Bronchial epithelial cell (primary cell): ENCODE measurements at places on chromosomes 5 and 9.

DNA sequence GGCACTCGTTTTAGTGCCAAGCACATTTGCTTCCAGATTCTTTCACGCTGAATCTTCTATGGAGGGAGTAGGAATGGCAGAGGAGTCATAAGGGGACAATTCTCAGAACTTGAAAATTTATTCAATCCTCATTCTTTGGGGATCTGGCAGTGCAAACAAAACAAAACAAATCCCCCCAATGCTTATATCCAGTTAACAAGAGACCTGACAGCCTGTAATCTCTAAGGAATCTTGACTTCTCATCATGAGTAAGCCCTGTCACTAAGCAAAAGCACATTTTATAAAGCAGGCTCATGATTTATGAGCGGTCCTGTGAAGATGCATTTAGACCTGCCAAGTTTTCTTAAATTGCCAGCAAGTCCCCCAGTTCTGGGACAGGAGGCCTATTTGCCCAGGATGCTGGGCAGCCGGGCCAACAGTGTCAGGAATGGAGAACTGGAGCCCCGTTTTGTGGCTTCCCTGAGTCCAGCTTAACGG lies 513.9 kb downstream of the CTNND2 start:
- DNase-seq, result peak; percentile 2

DNA sequence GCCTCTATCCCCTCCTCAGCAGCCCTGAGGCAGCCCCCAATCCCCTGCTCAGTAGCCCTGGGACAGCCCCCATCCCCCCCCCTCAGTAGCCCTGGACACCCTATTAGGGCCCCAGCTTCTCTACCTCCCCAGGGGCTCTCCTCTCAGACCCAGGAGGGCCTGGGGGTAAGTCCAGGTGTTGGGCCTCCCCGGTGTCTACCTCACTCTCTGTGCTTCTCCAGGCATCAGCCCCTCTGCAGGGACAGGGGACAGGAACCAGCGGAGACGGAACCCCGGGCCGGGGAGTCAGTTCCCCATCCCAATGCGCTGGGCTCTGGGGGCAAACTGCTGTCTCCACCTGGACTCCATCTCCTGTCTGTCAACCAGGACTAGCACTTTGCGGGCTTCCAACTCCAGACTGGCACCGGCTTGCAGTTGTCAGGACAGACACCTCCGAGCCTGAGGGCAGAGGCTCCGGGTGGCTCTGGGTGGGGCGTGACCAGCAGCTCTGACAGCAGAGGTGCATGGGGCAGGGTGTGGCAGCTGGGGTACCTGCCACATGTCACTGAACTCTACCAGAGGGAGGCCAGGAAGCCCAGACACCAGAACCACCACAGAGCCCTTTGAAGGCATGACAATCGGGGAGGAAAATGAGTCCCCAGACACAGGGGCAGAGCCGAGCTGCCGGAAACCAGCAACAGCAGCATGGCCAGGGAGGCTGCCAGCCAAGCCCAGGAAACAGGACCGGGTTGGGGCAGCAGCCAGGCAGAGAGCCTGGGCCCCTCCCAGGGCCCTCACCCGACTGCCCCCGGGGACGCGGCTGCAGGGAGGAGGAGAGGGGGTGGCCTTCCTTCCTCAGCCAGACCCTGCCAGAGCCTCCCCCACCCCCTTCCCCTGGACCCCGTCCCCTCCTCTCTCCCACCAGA lies 17.7 kb upstream of the UBAC1 start:
- DNase-seq, result no peak

DNA sequence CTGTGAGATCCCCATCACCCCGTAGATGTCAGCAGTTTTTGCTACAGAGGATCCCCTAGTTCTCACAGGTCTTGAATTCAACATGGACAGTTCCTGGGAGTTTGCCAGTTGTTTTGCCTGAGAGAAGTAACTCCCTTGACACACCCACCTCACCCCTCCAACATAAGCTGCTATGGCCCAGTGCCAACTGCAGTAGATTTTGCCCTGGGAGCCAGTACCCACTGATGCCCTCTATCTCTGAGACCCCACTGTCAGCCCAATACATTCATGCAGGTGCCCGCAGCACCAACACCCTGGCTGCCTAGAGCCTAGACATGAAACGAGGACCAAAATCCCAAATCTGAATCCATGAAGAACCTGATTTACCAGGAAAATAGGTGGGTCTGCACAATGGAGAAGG lies 583.9 kb upstream of the CTNND2 start:
- no peak for DNase-seq

DNA sequence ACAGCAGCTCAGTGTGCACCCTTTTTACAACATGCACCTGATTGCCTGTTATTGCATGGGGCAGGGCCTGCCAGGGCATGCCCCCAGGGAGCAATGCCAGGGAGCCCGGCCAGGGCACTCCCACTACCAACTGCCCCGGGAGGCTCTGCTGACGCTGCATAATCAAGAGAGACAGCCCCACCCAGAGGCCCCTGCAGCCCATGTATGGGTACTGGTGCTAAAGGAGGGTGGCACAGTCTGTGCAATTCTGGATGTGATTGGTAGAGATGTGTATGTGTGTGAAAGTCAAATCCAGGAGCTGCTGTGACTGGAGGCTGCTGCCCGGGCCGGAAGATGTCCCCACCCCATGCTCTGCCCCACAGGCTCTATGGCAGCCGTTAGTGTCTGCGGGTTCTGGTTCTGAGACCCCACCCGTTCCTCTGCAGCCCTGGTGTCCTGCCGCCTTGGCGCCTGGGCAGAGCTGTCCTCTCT lies 3.9 kb upstream of the NEURL1B start:
- DNase-seq, result peak; percentile 81

- DNase-seq, result no peak
Measured at GRCh38 chr5:179169836-179170235, 109.7 kb downstream of the ZNF354C start.

DNA sequence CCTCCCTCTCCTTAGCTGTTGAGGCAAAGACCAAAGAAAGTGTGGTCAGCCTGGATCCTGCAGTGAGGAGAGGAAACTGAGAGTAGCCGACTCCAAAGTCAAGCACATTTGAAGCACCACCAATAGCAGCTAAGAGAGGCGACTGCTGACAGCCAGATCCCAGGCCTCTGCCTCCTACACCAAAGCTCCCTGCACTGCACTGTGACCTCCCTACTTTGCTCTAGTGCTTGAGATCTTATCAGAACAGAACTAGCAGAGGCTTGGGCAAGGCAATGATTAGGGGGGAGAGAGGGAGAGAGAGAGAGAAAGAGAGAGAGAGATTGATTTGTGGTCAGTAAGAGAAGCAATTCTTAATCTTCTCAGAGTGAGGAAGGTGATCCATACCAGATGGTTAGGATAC lies 216.3 kb downstream of the CDK5RAP2 start:
- no peak for DNase-seq

DNA sequence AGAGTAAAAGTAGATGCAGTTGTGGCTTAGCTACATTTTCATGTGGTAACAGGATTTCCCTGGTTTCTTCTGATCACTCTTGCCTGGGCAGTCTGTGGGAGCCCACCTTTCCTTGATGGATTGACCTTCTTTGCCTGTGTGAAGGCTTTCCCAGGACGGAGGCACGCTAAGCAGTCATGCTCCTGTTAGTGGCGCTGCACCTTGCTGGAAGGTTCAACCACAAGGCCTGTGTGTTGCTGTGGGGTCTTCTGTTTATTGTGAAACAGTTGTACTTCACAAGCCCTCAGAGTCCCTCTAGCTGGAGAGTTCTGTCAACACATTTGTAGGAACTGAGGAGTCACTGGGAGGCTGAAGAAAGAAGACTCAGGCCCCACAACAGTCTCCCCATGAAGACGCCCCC lies 402.0 kb downstream of the IRX1 start:
- DNase-seq, result no peak

DNA sequence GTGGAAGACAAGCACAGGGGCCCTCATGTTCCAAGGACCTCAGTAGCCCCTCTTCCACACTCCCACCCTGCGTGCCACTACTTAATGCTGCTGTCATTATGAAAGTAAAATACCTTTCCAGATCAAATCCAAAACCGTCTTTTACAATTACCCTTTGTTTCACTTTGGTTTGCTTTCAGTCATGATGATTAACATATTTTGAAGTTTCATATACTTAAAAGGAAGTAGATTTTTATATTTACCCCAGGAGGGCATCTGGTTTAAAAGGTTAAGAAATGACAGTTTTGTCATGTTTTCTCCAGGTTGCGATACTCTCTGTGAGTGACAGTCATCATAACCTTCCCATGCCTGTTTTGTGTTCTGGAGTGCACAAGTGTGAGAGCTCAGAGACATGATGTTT lies 13.5 kb upstream of the MAP1B start:
- no peak for DNase-seq

DNA sequence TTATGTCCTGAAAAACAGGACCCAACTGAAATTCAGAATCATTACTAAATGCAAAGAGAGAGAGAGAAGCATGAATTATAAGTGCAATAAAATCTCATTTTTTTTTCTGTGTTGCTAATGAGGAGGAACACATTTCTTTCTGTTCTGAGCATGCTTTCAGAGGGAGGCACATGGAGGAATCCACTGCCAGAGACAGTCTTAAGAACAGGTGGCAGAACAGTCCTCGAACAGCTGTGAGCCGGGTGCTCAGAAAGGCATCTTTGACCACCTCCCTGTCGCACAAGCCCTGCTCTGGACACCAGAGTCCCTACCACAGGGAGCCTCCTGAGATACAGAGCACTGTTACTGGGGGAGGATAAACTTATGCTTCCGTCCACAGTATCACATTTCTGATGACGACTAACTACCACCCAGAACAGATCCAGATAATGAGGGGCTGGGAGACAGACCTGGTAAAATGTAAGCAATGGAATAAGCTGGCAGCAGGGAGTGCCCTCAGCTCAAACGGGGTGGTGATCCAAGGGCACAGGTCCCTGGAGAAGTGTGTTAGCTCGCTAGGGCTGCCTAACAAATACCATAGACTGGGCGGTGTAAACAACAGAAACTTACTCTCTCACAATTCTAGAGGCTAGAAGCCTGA lies 134.0 kb downstream of the SLC1A3 start:
- DNase-seq, result peak; percentile 50

DNA sequence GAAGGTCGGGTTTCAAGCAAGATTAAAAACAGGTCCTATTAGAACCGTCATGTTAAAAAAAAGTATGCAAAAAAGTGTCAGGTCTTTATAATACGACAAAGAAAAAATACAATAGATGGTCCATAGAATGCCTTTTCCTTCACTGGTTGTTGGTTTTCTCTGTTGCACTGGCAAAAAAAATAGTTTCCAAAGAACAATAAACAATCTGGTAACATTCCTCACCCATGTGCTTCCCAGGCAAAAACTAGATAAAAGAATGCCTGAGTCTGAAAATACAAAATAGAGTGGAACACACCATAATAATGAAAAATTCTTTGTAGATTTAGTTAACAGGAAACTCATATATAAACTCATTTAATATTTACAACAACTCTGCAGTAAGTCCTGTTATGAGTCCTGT lies 590.0 kb upstream of the DMAC1 start:
- no peak for DNase-seq

DNA sequence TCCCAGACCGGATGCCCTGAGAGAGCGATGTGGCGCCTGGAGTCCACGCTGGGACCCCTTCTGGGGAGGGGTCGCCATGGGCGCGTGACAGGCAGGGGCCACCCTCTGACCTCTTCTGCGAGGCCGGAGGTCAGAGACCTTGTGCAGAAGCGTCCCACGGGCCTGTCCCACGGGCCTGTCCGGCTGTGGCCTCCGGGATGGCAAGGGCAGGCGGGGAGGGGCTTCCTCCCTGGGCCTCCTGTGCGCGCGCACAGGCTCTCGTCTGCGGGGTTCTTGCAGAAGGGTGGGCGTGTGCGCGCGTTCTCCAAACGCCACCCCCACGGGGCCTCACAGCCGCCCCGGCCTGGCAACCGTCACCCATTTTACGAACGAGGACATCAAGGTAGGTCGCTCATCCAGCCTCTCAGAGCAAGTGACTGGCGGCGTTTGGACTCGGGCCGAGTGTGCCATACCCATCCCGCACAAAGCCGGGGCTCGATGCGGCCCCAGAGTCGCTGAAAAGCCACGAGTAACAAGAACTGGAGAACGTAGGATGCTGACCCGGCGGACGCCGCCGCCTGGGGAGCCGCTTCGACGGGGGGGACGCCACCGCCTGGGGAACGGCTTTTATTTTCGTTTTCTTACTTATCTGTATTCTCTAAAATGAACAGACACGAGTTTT lies 897 bp downstream of the AHRR start:
- no peak for DNase-seq

DNA sequence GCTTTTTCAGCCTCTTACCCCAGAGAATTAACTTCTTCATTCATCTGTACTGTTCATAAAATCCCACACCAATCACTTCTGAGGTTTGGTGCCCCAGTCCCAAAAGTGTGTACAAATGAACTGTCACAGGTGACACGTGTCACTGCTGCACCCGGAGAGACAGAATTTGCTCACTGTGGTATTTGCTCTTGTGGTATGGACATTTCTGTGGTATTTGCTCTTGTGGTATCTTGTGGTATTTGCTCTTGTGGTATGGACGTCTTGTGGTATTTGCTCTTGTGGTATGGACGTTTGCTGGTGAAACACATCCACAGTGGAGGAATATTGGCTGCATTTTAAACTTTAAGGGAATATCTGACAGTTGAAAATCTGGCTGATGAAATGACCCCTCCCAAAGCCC lies 214.9 kb upstream of the DAP start:
- DNase-seq, result no peak

DNA sequence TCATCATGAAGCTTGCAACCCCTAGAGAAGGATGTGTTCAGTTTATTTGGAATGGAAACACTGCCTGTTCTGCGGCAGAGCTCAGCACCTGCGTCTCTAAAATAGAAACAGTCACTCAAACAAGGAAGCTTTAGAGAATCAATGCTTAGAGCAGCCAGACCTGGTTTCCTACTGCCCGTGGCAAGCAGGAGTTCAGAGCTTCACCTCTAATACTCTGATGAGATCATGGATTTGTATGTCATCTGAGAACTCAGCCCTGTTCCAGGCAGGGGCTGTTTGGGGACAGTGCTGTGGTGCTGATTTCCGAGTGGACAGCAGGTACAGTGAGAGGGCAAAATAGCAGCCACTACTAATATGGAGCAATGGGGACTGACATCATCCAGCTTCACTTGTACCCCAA lies 236.0 kb upstream of the IRX1 start:
- DNase-seq, result no peak

DNA sequence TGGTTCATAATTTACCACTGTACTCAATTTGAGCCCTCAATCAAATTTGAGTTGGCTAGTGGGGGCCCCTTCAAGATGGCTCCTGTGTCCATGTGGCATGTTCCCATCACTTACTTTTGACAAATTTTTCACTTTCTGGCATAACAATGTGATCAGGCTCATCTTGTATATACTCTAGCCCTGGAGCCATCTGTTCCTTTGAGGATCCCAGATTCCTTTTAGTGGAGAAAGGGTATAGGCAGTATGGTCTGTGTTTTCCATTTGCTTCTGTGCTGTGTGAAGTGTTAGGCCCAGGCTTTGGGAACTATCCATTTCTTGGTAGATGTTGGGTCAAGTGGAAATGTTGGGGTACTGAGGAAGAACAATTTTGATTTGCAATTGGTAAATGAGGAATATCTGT lies 45.7 kb downstream of the SH3GL2 start:
- no peak for DNase-seq
